ENCODE measurements at places on chromosomes 16 and 17.
A peak's percentile ranks its signal among the peaks of the same experiment; 100 is the strongest.

GRCh38 chr17:2414446-2415064 is 13.7 kb upstream of the MNT start:
- DNase-seq = no peak

DNA sequence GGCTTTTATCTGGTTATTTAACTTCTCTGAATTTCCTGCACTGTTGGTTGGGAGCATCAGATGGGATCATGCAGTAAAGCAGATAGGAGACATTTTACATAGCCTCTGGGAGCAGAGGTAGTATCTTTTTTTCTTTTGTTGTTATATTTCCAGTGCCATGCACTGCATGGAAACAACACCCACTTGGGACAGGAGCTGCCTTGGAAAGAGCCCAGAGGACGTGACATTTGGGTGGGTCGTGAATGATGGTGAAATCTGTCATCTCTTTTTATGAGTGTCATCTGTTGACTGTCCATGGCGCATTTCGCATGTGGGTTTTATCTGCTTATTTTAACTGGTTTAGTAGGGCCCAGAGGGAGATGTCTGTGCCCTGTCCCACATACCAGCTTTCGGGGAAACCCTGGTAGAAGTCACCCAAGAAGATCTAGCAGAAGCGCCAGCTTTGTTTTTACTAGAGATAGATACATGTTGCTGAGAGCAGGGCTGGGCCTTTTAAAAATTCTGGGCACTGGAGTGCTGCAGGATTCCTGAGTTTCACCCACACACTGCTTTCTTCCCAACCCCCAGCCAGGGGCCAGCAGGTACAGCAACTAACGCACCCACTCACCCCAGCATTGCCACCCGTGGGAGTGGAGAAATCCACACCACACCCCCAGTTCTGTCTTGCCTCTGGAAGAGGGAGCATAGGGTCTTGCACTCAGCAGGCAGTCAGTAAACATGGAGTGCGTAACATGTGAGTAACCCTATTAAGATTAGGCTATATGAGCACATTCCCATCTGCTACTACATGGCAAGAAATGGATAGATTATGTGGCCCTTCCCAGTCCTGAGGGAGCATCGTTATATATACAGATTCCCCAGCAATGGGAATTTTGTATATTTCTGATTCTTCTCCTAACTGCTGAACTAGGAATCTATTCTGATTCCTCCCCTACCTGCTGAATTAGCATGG is 8.4 kb upstream of the TERF2 start:
- DNase-seq = no peak

GRCh38 chr17:57625957-57626356 is 119.1 kb downstream of the CCDC182 start:
- no peak for DNase-seq

- peak; percentile 22 for DNase-seq
Observed at GRCh38 chr17:10792151-10792550, 11.7 kb downstream of the TMEM238L start.

GRCh38 chr17:18187226-18187625 is 3.6 kb downstream of the ALKBH5 start:
- DNase-seq = no peak

DNA sequence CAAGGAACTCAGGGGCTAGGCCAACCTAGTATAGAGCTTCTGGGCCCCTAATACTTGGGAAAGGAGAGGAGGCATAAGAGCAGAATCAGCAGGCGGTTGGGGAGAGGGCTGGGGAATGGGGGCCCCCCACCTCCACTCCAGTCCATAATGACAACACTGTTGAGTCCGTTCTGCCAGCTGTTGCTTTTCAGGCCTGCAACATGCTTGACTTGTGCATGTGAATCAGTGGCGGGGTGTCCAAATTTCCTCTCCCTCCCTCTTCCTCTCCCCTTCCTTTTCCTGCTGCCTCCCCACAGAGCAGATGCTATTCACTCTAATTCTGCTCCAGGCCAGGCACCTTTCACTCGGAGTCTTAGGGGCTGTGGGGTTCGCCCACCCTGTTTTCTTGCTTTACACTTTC is 31.7 kb downstream of the SGSM2 start:
- DNase-seq = no peak

- DNase-seq = no peak
Observed at GRCh38 chr17:10193632-10194031, 4.8 kb downstream of the GAS7 start.

DNA sequence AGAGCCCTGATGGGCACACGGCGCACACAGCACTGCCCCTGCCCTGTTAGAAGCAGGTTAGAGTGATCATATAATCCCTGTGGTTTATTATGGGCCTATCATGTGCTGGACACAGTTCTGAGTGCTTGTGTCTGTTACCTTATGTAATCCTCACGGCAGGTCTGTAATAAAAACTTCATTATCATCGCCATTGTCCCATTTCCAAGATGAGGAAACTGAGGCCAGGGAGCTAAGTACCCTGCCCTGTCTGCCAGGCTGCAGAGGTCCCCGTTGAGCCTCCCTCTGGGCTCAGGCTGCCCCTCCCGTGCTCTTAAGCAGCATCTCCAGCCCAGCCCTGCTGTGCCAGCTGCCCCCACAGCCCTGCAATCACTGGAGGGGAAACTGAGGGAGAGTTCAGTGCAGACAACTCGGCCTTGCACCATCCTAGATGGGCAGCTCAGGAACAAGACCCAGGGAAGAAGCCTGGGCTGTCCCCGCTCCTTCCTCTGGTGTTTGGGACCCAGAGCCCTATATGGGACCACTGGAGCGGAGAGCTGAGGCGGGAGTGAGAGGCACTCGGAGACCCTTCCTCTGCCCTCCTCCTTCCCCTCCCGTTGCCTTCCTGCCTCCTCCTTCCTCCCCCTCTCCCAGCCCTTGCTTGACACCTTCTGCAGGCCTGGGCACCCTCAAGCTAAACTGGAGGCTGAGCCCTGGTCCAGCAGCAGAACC is 42.0 kb downstream of the WNT3 start:
- DNase-seq = no peak

GRCh38 chr17:21029036-21029435 is 13.8 kb downstream of the USP22 start:
- DNase-seq = no peak

DNA sequence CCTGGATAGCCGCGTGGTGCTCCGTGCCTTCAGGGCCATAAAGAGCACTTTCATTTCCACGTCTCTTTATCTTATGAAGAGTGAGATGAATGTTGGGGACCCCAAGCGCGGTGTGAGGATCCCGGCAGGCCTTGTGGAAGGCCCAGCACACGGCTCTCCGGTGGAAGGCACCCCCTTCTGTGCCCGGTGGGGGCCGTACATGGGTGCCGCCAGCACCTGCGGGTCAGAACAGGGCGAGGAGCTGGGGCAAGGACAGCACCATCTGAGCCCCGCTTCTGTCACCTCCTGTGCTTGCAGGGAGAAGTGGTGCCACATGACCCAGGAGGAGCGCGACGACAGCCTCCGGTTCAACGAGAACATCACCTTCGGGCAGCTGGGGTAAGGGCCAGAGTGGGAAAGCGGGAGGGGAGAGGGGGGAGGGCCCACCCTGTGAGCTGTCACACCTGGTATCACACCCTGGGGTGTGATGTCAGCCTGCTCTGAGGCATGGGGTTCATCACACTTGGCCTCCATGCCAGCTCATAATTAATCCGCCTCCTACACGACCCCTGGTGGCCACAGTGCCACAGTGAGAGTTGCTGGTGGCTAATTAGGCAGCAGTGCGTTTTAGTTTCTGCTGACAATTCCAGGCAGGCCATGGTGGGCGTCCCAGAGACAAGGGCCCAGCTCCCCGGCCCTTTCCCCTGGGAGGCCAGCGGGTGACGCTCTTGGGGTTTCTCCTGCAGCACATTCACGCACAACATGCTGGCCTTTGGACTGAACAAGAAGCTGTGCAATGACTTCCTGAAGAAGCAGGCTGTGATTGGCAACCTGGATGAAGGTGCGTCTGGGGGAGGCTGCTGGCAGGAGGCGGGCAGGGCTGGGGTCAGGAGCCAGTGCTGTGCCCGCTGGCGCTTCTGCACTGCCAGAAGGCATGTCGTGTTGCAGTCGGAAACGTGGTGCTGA is 25.7 kb downstream of the CIBAR2 start:
- peak; percentile 91 for DNase-seq
